Panc1 (cell line): ENCODE measurements at places on chromosomes 6 and 20. TPM values are rescaled to one million over a fixed set of nuclear protein-coding genes. Genes with fewer than 3 reads are reported as not detected.

DNA sequence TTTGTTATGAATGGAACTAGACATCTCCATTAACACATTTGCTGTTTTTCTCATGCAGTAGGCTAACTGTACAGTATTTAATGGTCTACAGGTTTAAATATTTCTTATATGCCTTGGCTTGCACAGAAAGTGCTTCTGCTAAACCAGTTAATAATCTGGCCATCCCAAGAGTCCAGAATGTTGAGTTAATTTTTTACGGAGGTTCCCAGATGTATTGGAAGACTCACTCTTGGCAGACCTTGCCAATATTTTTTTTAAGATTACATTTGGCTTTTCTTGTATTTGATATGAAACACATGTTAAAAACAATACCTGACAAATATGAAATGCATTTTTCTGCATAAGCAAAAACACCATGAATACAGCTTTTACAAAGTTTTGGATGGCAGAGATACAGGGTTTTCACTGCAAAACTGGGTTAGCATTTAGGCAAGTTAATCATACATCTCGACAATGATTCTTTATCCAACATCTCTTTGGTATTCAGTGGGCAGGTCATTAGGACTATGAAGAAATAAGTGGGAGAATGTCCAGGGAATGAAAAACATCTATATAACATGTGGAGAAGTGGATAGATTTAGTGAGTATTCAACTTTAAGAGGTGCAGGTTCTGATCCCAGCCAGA, 94.0 kb downstream of the SGK1 start:
- no peaks in the 10 kb centered on the region for H3K27me3 ChIP-seq
- no peak overlapping the region for H3K27ac ChIP-seq
- H3K4me3 ChIP-seq = no peak overlapping the region
- no peaks in the 10 kb centered on the region for H3K36me3 ChIP-seq

GRCh38 chr6:285030-285771, 7.1 kb upstream of the DUSP22 start:
- no peak overlapping the region for H3K27ac ChIP-seq
- H3K4me3 ChIP-seq = no peak overlapping the region
- DNase-seq = no peak
- H3K4me1 ChIP-seq = no peaks in the 10 kb centered on the region
- H3K27me3 ChIP-seq = peaks cover 9% of the 10 kb centered on the region; the same call in 1 of the 2 replicates
- H3K36me3 ChIP-seq = no peaks in the 10 kb centered on the region

DNA sequence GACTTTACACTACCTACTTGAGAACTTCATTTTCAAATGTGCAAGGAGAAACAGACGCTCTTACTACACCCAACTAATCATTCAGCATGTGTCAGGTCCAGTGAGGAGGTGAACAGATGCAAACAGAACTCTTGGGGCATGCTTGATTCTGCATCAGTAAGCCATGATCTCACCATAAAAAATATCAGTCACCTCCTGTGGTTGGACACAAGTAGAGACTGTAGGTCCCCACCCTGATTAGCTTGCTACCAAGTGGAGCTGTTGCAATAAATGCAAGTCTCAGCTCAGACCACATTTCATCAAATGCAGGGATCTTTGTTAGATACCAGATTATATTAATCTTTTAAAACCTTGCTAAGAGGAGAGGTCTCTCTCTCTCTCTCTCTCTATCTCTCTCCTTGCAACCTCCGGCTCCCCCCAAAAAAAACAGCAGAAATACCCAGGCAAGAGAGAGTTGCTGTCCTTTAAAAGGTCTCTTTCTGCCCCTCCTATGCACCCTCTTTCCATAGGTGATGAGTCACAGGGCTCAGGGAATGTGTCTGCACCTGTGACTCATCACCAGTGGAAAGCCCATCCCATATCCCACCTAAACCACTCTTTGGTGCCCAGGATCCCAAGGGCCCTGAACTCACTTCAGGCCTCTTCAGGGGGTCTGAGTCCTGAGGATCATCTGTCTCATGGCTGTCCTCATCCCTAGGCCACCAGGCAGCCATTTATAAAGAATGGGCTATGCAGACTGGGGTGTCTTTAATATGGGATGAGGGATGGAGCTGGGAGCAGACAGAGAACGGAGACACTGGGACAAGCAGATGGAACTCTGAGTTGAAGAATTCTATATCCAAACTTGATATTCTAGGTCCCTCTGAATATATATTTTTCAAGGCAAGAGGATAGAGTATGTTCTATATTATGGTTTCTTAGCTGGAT, 154.5 kb downstream of the QRSL1 start:
- H3K4me1 ChIP-seq = no peaks in the 10 kb centered on the region
- no peak overlapping the region for H3K27ac ChIP-seq
- H3K4me3 ChIP-seq = no peak overlapping the region
- H3K27me3 ChIP-seq = peaks cover 3% of the 10 kb centered on the region
- DNase-seq = no peak

DNA sequence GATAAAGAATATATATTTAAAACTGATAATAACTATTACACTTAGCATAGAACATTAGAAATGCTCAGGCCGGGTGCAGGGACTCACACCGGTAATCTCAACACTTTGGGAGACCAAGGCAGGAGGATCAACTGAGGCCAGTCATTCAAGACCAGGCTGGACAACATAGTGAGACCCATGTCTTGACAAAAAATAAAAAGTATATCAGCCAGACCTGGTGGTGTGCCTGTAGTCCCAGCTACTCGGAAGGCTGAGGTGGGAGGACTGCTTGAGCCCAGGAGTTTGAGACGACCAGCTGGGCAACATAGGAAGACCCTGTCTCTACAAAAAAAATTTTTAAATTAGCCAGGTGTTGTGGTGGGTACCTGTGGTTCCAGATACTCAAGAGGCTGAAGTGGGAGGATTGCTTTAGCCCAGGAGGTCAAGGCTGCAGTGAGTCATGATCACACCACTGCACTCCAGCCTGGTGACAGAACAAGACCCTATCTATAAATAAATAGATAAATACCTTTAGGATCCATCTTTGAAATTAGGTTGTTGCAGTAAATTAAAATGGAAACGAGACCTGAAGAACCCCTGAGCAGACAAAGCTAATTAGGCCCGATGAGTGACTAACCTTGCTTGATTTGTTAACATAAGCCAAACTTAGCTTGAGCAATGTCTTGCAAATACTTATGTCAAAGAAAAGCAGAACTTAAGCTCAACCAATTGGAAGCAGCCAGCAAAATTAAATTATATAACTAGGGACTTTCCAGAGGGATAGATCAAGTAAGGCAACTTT, 75.8 kb upstream of the E2F3 start:
- no peak overlapping the region for H3K27ac ChIP-seq
- no peak overlapping the region for H3K4me3 ChIP-seq
- H3K27me3 ChIP-seq = peaks cover 5% of the 10 kb centered on the region
- DNase-seq = no peak

DNA sequence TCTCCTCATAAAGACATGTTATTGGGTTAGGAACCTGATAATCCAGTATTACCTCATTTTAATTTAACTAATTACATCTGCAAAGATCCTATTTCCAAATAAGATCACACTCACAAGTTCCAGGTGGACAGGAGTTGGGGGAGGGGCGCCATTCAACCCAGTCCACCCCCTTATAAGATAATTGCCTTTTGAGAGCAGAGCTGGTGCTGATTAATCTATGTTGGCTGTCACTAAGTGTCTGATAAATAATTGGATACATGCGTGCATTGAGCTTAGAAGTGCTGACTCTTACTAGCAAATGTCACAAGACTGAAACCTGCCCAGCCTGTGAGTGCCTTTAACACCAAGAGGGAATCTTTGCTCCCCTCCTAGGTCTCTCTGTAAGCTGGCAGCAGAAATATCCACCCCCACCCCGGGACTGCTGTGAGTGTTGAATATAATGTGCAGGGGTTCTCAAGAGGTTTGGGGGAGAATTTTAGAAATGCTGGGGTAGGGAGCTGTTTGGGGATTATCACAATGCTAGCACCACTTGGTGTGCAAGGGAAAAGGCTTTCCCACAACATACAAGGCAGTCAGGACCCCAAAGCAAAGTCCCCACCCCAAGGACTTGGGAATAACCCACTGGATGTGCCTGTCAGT, 87.5 kb downstream of the ANKRD60 start:
- no peaks in the 10 kb centered on the region for H3K27me3 ChIP-seq
- H3K4me3 ChIP-seq = no peak overlapping the region
- H3K27ac ChIP-seq = no peak overlapping the region
- no peaks in the 10 kb centered on the region for H3K4me1 ChIP-seq
- no peak for DNase-seq

DNA sequence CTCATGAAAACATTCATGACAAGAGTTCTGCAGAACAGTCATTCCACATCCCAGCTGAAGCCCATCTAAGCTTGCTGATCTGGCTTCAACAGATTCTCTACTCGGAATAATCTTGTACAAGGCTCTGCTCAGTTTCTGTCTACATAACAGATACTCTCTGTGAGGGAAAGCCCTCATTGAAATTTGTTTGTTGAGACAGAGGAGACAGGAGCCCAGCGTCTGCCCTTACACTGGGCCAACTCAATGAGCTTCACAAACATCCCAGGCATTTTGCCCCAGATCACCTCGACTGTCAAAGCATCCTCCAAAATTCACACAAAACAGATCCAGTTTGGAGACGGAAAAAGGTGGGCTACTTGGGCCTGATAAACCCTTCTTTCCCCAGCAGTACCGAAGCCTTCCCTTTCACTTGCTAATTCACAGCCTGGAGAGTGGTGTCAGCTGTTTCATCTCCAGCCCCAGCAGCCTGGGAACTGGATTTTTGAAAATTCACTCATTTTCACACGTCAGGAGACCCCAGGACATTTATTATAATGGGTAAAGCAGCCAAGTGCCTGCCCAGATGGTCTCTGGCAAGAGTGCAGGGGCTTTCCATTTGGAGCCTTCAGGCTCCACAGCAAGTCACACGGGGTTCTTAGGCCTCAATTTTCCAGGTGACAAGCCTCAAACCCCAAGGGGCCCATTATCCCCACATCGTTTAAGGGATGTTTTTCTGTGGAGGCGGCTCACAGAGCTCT, 7.3 kb downstream of the CCDC167 start:
- DNase-seq = no peak
- no peaks in the 10 kb centered on the region for H3K27me3 ChIP-seq
- H3K27ac ChIP-seq = peak overlapping the region; percentile 69
- no peak overlapping the region for H3K4me3 ChIP-seq
- no peaks in the 10 kb centered on the region for H3K36me3 ChIP-seq

Gene IL20RA
- not detected for total RNA-seq

DNA sequence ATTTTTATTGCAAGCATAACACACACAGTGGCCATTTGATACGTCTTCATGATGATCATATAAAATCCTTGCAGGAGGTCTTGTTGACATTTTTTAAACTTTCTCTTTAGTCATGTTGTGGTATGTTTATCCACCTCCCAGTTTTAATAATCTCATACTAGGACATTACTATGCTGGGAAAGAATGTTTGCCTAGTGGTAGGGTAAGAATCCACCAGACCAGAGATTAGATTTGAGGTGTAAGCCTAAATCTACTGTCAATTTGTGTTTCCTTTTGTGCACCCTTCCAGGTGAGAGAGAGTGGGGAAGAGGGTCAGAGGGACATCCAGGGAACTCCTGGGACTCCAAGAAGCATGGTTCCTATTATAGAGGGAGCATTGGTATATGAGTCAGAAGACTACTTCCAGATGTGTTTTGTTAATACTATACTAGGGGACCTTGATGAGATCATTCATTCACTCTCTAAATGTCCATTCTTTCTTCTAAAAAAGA, 298.3 kb upstream of the SASH1 start:
- DNase-seq = no peak
- H3K27me3 ChIP-seq = no peaks in the 10 kb centered on the region
- no peaks in the 10 kb centered on the region for H3K36me3 ChIP-seq
- H3K27ac ChIP-seq = no peak overlapping the region

- H3K27me3 ChIP-seq = no peaks in the 10 kb centered on the region
- no peaks in the 10 kb centered on the region for H3K36me3 ChIP-seq
- DNase-seq = no peak
Observed at GRCh38 chr6:34583461-34583860, 27.3 kb upstream of the SPDEF start.

Gene ENPP5
- total RNA-seq = not detected

Gene TPBG
- 84.1 TPM for total RNA-seq

DNA sequence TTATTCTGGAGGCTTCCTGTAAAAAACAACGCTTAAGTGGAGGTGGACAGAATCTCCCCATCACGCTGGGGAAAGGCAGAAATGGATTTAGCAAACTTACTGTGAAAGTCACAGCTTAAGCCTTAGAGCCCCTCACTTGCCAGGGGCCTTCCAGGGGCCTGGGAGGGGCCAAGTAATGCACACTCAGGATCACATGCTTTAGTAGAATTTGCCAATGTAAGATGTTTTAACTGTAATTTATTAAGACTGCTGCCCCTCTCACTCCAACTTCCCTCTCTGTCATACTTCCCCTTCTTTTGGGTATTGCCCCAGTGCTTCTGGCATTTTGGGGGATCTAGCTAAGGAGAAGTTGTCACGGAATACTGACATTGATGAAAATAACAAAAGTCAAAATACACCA, 12.6 kb upstream of the ADA start:
- H3K27ac ChIP-seq = no peak overlapping the region
- no peak overlapping the region for H3K4me3 ChIP-seq
- no peaks in the 10 kb centered on the region for H3K27me3 ChIP-seq
- no peaks in the 10 kb centered on the region for H3K36me3 ChIP-seq
- DNase-seq = no peak
- H3K4me1 ChIP-seq = no peaks in the 10 kb centered on the region

DNA sequence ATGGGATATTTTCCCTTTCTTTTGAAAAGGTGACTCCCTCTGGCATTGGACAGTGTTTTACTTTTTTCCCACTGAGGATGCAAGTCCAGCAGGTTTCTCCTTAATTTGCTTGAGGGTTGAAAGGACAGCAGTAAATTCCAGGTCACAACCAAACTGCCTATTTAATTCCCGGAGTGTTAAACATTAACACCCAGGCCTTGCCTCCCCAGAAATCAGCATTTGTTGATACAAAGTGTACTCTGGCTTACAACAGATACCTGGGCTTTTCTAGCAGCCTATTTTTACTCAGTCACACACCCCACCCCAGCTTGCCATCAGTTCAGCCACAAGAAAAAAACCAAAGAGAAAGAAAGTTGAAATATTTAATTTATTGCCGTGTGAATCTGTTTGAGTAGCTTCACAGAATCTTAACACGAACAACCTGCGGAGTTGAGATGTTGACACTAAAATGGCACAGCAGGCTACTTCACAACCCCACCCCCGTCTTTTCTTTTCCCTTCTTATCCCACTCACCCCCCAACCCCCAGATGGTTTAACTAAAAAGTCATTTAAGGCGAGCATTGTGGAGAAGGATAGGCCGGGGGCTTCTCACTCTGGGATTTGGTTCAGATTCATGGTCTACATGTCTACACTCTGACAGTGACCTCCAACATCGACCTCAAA, 45.7 kb downstream of the MYLIP start:
- DNase-seq = no peak
- H3K36me3 ChIP-seq = no peaks in the 10 kb centered on the region
- H3K4me3 ChIP-seq = no peak overlapping the region
- H3K4me1 ChIP-seq = no peaks in the 10 kb centered on the region
- H3K27ac ChIP-seq = no peak overlapping the region

Gene FOXA2
- total RNA-seq = 28.0 TPM

- no peak for DNase-seq
- no peak overlapping the region for H3K27ac ChIP-seq
- H3K27me3 ChIP-seq = no peaks in the 10 kb centered on the region
- H3K4me1 ChIP-seq = no peaks in the 10 kb centered on the region
Observed at GRCh38 chr20:64216036-64216435, 39.5 kb upstream of the PCMTD2 start.
